ENCODE measurements at places on chromosomes 12 and 14.

- no peak for DNase-seq
Observed at GRCh38 chr14:71437870-71438269, 494.4 kb upstream of the RGS6 start.

GRCh38 chr12:120466560-120467315, 2.8 kb downstream of the SRSF9 start:
- DNase-seq = no peak

DNA sequence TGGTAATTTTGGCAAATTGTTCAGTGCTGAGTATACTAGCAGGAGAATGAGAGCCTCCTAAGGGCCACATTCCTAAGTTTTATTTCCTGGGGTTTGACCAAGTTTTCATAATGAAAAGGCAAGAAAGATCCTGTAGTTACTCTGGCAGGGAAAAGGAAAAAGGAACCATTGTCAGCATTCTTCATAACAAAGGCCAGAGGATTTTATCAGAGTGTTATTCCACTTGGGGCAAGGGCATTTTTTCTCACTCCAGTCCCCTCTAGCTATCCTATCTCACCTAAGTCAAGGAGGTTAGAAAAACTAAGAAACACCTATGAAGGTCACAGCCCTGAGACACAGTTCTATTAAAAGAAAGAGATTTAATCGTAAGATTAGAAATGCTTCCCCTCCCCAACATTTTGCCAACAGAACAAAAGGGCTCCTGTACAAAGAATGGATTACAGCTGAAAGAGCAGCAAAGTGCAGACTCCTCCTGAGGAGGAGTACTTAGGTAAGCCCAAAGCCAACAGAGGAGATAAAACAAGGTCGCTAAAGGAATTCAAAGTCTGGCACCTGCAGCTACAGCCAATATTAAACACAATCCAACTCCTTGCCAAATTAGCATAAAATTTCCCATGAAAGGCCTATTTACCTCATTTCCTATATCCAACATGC, 162.4 kb downstream of the GALC start:
- DNase-seq = no peak

DNA sequence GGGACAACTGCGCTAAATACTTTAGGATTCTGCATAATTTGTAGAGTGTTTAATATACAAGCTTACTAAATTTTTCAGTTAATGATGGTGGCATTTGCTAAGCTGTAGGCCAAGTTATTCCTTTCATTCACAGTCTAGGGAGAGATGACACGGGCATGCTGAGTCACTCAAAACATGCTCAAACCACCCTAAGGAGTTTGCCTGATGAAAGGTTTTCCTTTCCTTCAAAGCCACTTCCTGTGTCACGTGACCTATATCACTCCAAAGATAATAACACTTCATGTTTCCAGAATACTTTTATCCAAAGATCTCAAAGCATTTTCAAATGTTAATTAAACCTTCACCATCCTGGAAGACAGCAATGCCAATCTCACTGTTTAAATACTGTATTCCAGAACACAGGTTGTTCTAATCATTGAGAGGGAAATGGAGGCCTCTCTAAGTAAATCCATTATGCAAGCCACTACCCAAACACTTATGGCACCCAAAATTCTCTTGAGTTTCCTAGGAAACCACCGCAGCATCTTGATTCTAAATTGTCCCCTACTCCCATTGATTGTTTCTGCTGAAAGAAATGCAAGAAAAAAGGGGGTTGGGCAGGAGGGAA, 207.0 kb upstream of the CDKN3 start:
- DNase-seq = no peak

DNA sequence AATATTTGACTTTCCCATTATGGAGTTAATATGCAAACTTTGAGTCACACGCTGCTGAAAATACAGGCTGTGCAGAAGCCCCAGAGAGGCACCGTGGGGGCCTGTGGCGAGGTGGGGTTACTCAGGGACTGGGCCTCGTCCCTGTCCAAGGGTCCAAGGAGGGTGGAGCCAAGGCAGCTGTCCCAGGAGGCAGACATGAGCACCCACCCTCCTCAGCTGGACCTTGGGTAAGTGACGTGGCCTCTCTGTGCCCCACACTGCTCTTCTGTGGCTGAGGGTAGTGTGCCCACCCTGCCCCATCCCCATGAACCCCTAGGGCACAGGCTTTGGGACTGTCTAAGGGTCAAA, 39.4 kb downstream of the FAM222A start:
- DNase-seq = no peak

GRCh38 chr12:78584695-78585094, 279.9 kb upstream of the SYT1 start:
- no peak for DNase-seq

DNA sequence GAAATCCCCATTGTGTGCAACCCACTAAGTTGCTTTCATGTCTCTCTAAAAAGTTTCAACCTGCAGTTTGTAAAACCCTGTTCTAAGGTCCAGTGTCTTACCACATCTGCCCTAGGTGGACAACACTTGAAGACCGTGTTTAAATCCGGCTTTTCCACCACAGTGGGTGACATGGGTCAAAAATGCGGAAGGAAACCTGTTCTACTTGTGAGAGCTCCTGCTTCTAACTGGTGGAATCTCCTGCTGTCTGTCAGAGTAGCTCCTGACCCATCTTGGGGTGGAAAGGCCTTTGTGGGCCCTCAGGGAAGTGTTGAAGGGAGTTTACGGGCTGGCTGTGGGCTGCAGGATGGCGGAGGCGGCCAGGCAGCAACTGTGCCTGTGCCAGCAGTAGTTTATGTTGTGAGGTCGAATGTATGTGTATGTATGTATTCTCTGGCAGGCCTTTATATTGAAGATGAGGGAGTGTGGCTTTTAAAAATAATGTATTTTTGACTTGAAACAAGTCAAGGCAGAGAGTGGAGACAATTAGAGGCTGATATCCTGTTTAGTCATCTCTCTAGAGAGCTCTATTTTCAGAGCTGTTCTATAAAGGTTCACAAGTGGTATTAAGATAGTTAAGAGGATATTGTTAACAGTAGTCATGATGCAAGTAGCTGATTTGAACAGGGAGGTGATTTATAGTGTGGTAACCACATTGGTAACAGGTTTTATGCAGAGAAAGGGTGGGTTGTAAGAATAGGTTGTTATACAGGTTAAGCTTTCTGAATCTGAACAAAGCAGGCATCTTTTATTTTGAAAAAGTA, 67.0 kb downstream of the PRKCH start:
- DNase-seq = no peak

GRCh38 chr14:74975059-74975810, 19.8 kb upstream of the PGF start:
- DNase-seq = no peak

DNA sequence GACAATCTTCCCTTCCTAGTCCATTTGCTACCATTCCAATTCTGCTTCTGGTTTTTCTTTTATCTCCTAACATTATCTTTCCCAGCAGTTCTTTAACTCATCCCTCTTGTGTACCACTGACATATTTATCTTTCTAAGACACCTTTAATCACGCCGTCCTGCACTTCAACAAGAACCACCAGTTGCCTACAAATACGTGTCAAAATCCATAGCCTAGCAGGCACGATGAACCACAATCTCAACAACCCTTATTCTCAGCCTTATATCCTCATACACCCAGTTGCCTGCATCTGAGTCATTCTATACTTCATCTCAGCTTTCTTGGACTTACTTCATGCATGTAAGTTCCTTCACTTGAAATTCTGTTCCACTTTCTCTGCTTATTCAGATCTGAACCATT, 16.4 kb upstream of the ST8SIA1 start:
- DNase-seq = no peak

GRCh38 chr12:27104546-27104945, 22.2 kb upstream of the C12orf71 start:
- DNase-seq = no peak

Measured in stimulated activated CD4-positive, alpha-beta T cell treated with anti-CD3 and anti-CD28 coated beads, Interleukin-1b, Interleukin-23, amount 100 ng/mL, for 24 hours (primary cell).